DND-41 (cell line): ENCODE measurements at places on chromosomes 13 and 19.

GRCh38 chr19:19741184-19741583 is 8.3 kb upstream of the ZNF14 start:
- no peak for DNase-seq

DNA sequence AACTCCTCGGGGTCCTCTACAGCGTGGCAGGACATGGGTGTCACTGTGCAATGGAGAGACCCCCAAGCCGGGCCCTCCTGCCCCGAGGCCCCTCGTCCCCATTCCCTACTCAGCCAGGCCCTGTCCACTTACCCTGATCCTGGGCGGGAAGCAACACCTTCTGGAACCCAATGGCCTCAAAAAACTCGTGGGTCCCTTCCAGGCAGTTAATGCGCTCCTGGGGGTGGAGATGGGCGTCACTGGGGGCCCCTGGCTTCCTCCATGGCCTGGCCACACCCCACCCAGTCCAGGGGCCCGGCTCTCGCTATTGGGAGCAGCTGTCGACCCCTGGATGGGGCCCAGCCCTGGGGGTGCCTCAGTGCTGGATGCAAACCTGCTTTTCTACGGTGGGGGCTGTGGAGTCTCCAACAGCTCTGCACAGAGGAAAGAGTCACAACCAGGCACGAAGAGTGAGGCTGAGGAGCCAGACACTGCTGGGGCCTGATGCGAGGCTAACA is 10.8 kb downstream of the UBXN6 start:
- DNase-seq = no peak

DNA sequence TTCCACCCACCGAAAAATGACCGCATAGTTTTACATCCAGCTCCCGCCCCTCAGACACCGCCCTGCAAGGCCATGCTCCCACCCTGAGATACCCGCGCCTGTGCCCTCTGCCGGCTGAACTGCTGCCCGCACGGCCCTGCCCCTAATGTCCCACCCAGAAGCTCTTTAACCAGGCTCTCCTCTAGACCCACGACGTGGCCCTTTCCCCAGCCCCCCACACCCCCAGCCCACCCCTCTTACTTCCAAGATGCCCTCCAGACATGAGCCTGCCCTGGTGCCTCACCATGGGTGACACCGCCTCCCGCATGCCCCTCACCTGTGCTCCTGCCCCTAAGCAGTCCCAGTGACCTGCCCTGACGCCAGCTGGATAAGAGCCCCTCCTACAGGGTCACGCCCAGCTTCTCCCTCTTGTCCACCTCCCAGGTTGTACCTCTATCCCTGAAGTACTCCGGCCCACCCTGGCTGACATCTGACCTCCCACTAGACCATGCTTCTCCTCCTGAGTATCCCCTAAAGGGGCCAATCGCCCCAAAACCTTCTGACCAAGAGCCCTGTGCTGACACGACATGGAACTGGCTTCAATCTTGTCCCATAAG is 51.2 kb downstream of the COLGALT1 start:
- no peak for DNase-seq

- no peak for DNase-seq
Measured at GRCh38 chr19:18769989-18770528, 21.0 kb downstream of the COMP start.

DNA sequence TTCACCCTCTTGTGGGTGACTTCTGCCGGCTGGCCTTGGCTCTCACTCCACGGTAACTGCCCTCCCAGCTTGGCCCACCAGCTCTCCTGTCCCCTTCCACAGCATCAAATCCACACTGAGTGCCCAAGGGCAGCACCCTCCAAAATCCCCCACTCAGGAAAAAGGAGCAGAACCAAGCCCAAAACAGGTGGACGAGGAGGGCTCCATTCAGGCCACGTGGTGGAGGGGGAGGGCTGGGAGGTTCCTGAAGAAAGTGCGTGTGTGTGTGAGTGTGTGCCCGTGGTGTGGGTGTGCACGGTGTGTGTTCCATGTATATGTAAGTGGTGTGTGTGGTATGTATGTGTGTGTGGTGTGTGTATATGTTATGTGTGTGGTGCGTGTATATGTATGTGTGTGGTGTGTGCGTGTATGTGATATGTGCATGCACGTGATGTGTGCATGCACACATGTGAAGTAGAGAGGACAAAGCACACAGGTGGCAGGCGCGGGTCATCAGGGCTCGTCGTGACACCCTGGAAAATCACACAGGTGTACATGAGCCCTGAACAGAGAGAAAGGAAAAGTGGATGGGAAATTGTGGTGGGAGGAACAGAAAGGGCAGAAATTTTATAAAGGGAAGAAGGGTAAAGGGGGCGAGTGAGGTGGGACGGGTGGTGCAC is 76.9 kb downstream of the COL4A1 start:
- DNase-seq = no peak

DNA sequence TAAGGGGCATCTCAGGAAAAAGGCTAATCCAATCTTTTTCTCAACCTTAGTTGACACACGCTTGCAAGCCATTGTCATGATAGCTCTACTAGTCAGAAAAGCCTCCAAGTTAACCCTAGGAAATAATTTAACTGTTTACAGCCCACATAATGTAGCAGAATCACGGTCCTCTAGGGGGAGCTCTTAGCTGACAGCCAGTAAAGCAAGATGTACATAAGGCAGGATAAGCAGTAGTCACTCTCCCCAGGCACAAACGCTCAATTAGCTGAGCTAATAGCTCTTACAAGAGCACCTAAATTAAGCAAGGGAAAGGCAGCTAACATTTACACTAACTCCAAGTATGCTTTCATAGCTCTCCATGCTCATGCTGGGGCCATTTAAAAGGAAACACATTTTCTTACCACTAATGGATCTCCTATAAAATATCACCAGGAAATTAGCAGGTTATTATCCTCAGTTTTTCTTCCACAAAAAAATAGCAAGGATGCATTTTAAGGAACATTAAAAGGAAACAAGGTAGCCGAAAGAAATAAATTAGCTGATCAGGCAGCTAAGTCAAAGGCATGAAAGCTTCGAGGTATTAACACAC is 33.7 kb upstream of the ZSCAN5A start:
- peak; percentile 14 for DNase-seq

GRCh38 chr13:91302111-91302510 is 45.4 kb upstream of the MIR17HG start:
- DNase-seq = no peak

DNA sequence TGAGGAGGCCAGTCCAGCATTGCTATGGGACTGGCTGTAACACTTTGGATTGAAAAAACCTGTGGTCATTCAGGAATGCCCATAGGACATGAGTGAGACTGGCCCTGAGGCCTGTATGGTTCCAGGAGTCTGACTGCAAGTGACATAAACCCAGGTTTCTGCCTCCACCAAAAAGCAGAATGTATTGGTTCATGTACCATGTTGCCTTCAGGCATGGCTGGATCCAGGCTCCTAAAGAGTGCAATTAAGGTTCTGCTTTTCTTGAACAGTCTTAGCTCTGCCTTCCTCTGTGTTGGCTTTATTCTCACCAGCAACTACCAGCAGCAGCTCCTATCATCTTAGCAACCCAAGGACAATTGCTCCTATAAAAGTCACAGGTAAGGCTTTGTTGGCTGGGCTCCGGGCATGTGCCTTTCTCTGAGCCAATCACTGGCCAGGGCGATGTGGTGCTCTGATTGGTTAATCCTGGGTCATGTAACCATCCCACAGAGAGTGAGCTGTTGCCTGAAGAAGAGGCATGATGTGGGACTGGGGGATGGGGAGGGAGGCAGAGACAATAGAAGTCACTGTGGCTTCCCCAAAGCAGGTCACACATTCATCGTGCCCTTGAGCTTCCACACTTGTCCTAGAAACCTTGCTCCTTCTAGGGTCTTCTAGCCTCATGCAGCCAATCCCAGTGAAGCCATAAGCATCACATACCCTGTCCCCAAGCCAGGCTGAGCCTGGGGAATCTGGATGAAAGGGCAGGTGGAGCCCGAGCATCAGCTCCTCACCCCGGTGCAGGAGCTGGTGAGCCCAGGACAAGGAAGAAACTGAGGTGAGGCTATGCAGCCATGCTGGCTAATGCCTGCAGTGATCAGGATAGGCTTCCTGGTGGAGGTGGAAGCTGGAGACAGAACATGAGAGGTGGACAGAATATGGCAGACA is 123.9 kb downstream of the URI1 start:
- DNase-seq = no peak

GRCh38 chr13:50017819-50018218 is 2.6 kb downstream of the KCNRG start:
- DNase-seq = no peak
